ENCODE measurements at places on chromosomes 5 and 9.

GRCh38 chr5:139178935-139179334 lies 19.2 kb downstream of the SIL1 start:
- no peak for DNase-seq

GRCh38 chr9:136552117-136552703 lies 6.4 kb upstream of the NOTCH1 start:
- no peak for DNase-seq

GRCh38 chr9:112334432-112334841 lies 1.0 kb upstream of the PTBP3 start:
- no peak for DNase-seq

- no peak for DNase-seq
These were observed 113.8 kb downstream of the TRIM32 start for GRCh38 chr9:116800885-116801284.

DNA sequence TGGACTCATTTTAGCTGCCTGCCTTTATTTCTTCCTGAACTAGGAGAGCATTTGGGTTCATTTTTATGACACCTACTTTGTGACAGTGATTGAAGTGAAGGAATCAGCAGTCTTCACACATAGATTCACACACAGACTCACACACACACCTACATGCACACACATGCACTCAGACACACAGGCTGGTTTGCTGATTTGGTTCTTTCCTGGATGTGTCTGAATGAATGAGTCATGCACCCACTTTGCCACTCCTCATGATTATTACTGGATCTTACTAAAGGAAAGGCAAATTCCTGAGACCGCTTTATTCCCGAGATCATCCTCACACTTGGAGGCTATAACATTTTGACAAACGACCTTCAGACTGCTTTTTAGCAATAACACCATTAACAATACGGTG lies 529.5 kb downstream of the AGTPBP1 start:
- peak; percentile 54 for DNase-seq

DNA sequence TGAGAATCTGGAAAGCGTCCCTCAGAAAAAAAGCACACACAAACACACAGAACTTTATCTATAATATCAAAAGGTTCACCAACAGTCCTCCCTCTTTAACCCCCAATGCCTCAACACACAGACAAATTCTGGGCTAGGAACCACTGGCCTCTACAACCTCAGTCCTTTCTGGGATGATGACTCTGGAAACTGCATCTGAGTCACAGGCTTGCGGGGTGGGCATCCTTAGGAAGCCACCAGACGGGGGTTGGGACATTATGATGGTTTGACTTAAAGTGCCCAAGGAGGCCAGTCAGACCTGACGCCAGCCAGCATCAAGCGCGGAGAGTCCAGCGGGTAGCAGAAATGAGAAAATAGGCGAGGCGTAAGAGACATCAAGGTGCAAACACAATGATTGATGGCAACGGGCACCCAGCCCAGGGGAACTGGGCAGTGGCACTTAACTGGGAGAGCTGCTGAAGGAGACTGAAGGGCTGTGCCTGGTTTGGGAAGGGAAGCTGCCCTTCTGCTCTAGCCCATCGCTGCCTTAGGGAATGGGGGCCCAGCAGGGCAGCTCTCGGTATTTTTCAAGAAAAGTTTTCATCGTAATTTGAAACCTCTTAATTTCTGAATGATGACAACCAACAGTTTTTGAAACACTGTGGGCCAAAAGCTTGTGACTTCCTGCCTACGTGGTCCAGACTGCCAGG lies 20.7 kb downstream of the SPRY4 start:
- DNase-seq = no peak

DNA sequence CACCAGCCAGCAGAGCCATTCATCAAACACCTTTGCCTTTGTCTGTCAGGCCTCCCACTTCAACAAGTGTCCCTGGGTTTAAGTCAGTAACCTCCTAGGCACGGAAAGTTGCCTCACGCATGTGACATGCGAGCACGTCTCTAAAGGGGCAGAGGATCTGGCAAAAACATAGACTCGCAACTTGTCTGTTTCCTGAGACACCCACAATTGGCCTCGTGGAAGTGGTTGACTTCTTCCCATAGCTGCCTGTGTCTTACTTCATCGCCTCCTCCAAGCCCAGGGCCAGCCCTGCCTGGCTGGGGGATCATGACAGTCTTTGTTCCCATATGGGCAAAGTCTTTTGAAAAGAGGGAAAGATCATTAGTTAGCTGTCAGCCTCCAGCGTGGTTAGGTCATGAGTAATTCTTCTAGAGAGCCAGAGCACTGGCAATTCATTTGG lies 35.5 kb upstream of the GLRX start:
- no peak for DNase-seq

GRCh38 chr5:31113666-31114350 lies 79.7 kb upstream of the CDH6 start:
- no peak for DNase-seq

GRCh38 chr5:173235499-173236394 lies 741 bp upstream of the NKX2-5 start:
- no peak for DNase-seq

DNA sequence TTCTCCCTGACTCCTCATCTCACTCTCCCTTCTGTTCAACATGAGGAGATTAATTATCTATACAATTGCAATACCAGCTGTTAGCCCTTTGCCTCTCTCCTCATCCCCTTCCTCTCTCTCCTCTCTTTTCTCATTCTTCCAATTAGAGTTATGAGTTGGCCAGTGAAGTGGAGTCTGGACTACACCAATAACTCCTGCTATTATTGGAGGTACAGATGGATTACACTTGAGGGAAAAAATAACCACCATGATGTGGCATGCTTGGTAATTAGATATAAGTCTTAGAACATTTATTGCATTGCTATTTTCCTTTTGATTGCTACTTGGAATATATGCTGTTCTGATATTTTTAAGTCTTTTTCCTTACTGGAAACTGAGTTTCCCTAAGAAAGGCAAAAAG lies 159.2 kb downstream of the FRMD3 start:
- DNase-seq = no peak

GRCh38 chr5:1251678-1252580 lies 26.7 kb downstream of the SLC6A18 start:
- no peak for DNase-seq

DNA sequence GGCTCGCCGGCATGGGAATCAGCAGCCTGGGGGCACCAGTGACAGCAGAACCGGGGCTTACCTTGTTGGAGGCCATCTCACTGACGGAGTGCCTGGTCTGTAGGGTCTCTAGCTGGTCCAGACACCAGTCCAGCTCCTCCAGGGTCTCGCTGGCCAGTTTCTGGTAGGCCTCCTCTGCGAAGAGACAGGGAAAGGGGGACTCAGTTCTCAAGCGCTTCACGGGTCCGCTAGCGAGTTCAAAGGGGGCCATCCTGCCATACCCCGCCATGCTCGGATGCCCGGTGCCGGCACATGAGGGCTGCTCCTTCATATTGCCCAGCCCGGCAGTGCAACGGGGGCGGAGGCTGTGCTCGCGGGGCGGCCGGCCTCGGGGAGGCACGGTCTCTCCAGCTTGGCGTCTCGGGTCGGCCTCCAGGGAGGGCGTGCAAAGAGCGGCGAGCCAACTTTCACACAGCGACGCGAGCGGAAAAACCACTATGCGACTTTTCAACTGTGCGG lies 456.0 kb downstream of the RAB3C start:
- DNase-seq = no peak

GRCh38 chr9:93536874-93537273 lies 39.5 kb upstream of the PHF2 start:
- DNase-seq = no peak

- no peak for DNase-seq
These were observed 14.0 kb upstream of the PSMD5 start for GRCh38 chr9:120856700-120857099.

- DNase-seq = peak; percentile 70
These were observed 3.0 kb upstream of the ERGIC1 start for GRCh38 chr5:172830876-172831662.
